ENCODE measurements at places on chromosomes 4 and X.

DNA sequence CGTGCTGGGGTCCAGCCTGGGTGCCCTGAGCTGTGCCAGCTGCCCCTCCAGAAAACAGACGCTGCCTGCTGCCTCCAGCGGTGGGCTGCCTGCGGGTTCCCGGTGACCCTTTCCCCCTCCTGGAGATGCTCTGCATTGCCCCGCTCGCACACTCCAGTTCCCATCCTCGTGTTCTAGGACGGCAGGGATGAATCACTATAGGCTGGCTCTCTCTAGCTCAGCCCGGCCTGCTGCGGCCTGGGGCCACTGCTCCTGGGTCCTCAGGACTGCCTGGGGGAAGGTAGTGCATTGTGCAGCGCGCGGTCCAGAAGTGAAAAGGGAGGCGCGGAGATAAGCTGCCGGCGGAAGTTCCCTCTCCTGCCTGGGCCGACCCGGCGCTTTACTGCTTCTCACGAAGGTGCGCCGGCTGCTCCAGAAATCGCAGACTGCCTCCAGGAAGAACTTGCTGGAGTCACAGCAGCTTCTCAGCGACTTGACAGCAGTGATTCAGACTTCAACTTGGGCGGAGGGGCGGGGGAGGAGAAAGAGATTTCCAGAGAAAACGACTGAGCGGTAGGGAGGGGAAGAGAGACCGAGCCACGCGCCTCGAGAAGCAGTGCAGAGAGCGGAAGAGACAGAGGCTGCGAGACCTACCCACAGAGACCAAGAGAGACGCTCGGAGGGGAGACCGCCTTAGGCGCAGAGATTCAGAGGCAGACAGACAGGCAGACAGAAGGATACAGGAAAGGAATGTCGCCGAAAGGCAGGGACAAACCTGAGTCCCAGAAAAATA lies 6.7 kb upstream of the MSX1 start:
- DNase-seq, result no peak

- DNase-seq, result no peak
These were observed 133.1 kb downstream of the ASB9 start for GRCh38 chrX:15136795-15137194.

GRCh38 chr4:77121736-77122240 lies 35.2 kb upstream of the CCNG2 start:
- DNase-seq, result no peak

DNA sequence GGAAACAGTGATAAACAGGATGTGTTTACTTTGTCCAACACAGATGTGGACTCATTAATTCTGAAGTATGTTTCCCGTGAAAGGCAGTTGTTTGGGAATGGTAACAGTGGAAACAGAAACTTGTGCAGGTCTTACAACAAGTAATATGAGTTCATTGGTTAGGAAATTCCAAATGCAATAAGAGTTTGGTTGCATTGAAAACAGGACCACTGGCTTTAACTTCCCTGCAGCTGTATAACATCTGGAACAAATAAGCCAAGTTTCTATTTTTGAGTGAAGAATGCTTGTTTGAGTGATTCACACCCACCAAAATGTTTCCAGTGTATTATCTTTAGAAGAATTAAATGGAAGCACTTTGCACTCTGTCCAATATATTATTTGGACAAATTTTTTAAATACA lies 82.4 kb upstream of the BMP3 start:
- DNase-seq, result no peak

GRCh38 chrX:45295259-45295986 lies 94.7 kb upstream of the DIPK2B start:
- DNase-seq, result no peak

DNA sequence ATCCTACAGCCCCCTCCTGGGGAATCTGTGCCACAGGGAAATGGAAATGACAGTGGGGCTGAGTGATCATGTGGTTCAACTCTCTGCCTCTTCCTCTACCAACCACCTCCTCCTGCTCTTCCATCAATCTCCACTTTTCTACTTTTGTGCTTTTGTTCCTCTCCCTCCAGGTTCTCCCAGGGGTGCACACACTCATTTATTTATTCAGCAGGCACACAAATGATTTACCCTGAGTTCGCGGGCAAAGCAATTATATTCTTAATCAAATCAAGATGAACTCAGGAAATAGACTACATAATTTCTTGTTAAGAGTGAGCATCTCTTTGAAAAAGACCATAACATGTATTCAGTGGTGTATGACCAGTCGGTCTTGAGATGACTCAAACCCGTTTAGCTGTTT lies 69.2 kb downstream of the VCX3A start:
- DNase-seq, result no peak

- no peak for DNase-seq
These were observed 404.7 kb downstream of the NAF1 start for GRCh38 chr4:162761965-162762364.

DNA sequence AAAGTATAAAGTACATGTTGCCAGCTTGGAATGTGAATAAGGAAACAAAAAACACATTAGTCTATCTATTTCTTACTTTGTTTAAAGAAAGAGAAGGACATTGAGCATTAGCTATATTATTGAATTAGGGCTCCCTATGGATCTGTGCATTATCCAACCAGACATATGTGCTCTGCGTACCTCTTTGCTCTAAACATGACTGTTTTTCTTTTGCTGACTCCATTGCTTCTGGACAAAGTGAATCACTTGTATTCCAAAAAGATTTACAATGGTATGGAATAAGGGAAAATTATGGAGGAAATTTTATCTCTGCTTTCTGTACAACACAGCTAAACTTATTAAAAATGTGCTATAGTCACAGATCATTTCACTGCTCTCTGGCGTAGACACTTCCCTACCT lies 727.8 kb upstream of the LCORL start:
- no peak for DNase-seq

DNA sequence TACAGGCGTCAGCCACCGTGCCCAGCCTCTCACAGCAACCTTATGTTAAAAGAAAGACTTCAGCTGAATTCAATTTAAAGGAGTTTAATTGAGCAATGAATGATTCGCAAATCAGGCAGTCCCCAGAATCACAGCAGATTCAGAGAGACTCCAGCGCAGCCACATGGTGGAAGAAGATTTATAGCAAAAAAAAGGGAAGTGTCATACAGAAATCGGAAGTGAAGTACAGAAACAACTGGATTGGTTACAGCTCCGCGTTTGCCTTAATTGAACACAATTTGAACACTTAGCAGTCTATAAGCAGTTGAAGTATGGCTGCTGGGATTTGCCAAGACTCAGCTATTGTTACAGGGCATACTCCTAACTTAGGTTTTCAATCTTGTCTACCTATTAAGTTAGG lies 19.8 kb downstream of the CENPVL3 start:
- no peak for DNase-seq

DNA sequence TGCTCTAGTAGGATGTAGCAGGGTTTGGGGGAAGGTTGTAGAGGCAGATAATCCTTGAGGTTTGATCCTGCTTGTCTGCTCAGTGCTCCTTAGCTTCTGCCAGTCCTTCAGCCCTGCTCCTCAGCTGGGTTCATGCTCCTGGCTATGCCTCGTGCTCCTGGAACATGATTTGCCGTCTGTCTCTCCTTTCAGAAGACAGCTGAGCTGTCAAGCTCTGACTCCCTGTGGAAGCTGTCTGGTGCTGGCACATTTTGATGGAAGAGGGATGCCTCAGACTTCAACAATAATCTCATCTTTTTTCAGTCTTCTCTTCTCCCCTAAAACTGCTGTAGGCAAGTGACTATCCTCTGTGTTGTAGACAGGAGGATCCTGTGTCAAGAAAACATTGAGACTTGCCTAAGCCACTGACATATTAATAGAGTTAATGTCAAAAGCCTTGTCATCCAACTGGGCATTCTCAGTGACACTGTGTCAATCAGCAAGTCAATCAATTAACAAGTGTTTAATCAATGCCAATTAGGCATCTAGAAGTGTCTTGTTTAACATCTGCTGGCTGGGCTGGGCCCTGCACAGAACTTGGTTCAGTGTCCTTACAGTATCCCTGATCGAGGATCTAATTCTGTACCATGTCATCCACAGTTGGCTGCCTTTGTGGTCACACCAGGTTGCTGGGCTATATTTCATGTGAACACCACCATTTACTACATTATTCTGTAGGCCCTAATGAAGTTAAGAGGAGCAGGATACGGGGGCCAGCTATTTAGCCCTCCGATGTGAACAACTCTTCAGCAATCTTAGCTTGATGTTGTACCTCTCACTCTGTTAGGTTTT lies 96.7 kb downstream of the SYNPO2 start:
- DNase-seq, result no peak

GRCh38 chr4:108205859-108206258 lies 37.1 kb upstream of the LEF1 start:
- no peak for DNase-seq

GRCh38 chr4:32778025-32778424 lies 2057.9 kb downstream of the PCDH7 start:
- DNase-seq, result no peak

- no peak for DNase-seq
These were observed 50.8 kb upstream of the ELF2 start for GRCh38 chr4:139227729-139228404.

GRCh38 chr4:155666344-155667221 lies at the start of gene GUCY1A1:
Gene GUCY1A1 (plus strand): TSS chr4:155666848. CDS start chr4:155696868, 30,020 bp downstream.
- no peak for DNase-seq

DNA sequence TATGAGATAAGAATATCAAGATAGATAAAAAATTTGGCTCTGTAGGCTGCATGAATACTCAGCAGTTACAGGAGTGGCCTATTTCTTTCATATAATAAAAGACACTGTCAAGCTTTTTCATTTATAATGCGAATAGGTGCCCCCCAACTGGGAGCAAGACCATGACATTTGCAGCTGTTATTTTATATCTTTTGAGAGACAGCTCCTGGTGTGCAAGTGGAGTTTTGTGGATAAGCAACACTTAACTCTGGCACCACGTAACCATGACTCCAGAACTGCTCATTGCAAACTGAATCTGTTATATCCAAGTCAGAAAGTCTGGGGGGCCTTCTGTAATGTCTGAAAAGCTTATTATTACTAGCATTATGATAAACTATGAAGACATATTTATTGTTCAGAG lies 1372.4 kb downstream of the C4orf33 start:
- no peak for DNase-seq

DNA sequence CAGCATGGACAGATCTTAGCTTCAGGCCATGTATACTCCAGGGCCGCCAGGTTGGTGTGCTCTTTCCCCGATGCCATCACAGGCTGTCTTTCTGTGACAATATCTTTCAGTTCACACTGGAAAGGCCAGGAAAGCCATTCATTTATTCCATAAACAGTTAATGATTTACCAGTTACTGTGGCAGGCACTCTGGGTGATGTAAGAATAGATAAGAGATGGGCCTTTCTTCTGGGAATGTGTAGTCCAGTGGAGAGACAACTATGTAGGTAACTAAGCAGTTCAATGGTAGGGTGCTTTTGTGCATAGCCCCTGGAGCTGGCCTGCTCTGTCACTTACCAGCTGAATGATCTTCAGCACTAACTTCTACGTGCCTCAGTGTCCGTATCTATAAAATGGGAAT lies 46.3 kb upstream of the LEF1 start:
- DNase-seq, result no peak

- no peak for DNase-seq
These were observed 38.6 kb upstream of the SORCS2 start for GRCh38 chr4:7153711-7154110.

GRCh38 chr4:78612398-78613178 lies 61.0 kb downstream of the ANXA3 start:
- DNase-seq, result peak; percentile 23

DNA sequence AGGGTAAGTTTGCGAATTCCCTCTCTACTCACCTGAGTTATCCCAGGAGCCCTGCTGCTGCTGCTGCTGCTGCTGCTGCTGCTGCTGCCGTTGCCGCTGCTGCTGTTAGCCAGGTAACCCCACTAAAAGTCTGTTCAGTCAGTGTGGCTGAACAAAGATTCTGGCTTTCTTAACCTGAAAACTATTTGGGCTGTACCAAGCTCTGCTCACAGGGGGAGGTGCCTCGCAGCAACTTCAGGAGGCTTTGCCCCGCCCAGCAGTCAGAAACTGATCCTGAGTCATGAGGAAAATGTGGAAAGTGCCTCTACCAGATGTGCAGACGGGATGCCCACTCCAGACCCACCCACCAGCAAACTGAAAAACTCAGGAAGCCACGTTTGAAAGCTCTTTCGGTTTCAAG lies at the start of gene CAPN6:
Gene CAPN6, minus strand, starts transcription at position 145 of the 400 bp plus-strand sequence. CDS start 6,547 bp downstream, outside the sequence.
- no peak for DNase-seq

DNA sequence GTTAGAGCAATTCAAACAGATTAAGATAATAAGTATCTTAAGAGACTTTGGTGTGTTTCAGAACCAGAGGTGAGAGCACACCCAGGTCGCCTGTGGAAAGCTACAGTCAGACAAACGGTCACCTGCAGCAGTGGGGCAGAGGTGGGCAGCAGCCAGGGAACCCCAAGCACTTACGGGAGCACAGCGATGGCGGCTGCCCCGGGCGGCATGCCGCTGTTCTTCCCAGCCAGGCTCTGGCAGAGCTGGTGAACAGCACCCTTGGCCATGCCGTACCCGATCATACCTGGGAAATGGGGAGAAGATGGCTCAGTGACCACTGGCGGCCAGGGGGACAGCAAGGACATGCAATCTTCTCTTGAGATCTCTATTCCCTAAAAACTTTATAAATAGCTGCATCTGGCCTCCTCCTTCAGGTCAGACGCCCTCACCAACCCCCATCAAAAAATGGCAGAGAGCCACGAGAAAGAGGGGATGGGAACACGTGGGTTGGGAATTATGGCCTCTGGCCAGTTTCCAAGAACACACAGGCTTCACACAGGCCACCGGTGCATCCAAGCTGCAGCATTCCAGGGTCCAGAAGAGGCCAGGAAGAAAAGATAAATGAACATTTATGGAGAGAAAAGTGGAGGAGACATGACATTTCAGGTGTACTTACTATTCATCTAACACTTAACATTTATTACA lies 19.7 kb downstream of the QDPR start:
- DNase-seq, result no peak

DNA sequence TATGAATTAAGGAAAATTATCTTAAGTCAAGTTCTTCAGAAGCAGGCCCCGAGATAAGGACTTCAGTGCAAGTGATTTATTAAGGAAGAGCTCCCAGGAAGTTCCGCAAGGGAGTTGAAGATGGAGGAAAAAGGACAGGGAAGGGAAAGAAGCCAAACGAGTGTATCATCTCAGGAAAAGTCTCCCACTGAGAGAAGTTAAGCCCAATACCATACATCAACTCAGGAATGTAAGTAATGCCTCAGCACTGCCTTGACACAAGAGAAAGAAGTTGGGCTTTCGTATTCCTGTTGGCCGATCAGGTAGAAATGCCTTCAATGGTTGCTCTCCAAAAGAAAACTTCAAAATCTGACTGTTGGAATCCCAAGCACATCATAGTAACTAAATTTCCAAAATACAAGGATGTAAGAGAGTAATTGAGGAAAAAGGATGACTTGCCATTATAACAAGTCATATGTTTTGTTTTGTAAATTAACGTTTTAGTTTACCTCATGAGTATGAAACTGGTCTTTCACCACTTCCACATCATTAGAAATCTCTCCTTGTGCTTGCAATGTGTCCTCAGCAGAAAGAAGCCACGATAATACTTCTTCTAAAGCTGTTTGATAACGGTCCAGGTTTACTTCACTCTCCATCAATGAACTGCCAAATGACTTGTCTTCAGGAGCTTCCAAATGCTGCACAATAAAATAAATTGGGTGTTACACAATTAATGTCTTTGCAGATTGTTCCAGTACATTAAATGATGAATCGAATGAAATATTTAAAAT lies 566.7 kb downstream of the DMD start:
- no peak for DNase-seq

GRCh38 chr4:75907966-75908365 lies 5.7 kb upstream of the PPEF2 start:
- no peak for DNase-seq
